ENCODE measurements at places on chromosomes 12 and 14.

DNA sequence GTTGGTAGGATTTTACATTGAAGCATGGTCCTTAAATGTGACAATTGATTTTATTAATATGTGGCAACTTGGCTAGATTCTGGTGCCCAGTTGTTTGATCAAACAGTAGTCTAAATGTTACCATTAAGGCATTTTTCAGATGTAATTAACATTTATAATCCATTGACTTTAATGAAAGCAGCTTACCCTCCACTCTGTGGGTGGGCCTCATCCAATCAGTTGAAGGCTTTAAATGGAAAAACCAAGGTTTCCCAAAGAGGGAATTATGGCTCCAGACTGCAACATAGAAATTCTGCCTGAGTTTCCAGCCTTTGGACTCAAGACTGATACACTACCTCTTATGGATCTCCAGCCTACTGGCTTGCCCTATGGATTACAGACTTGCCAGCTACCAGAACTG, 1153.2 kb downstream of the BCL11B start:
- no peak for DNase-seq

DNA sequence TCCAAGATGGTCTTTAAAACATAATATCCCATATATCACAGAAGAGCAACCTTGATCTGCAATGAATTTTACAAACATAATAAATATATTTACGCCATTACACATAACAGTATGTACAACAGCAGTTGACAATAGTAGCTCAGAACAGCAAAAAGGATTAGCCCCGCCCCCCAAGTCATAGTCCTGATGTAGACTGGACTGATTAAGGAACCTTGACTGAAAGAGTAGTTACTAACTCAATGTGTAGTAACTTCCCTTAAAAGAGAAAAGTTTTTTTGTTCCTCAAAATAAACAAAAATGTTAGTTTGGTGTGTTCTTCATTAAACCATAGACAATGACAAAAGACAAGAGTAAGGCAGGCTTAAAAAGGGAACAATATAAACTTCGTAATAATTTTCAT, 44.5 kb downstream of the GTF2A1 start:
- DNase-seq, result no peak

GRCh38 chr12:48182631-48183030, 813 bp upstream of the CCDC184 start:
- DNase-seq, result no peak

- no peak for DNase-seq
Observed at GRCh38 chr12:50197297-50197727, 30.1 kb upstream of the CERS5 start.

GRCh38 chr14:57390806-57391516, 575 bp downstream of the NAA30 start:
- DNase-seq, result no peak

DNA sequence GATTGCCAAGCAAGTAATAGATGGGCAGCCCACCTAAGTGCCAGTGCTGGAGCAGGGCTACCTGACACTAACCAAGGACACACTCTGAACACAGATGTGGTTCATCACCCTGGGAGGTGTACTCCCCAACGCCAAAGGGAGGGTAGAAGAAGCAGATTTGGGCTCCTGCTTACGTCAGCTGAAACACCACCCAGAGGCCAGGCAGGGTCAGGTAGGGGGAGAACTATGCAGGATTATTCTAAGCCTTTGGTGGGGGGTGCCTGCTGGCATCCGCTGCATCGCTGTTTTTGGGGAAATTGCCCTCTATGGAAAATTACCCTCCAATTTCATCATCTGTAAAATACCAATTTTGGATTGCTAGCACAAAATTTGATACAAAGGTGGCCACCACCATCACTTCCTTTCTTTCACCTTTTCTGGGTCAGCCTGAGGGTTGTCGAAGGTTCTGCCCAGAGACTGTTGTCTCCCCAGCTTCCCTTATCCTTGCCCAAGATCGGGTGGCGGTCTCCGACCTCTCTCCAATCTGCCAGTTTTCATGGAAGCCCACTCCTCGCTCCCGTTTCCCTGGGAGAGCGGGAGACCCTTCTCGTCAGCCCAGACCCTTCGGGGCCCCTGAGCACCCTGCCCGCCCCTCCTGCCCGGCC, 535 bp downstream of the BIN2 start:
- no peak for DNase-seq

- no peak for DNase-seq
Observed at GRCh38 chr12:66956300-66956699, 277.4 kb upstream of the GRIP1 start.

- DNase-seq, result no peak
Observed at GRCh38 chr12:111438481-111438880, 32.8 kb downstream of the SH2B3 start.

DNA sequence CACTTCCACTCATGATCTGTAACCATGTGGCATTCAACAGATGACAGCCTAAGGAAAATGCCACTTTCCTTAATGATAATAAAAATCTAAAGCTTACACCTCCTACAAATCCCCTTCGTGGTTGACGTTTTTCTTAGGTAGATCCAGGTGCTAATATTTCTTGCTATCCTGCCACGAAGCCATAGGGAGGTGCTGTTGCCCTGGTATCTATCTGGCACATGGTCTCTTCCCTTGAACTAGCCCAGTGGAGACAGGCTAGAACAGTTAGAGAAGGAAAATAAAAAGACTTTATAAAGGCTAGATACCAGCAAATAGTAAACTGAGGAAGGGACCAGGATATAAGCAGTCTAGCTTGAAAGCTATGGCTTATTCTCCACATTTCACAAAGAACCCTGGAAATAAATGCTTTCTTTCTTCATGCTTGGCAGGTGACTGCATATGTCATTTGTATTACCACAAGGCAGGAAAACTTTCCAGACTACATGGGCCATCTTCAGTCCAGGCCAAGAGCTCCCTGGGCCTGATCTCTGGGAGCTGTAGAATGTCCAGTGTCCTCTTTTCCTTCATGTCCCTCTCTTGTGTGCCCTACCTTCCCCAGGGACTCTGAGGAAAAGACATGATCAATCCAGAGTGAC, 15.3 kb downstream of the SPIC start:
- DNase-seq, result no peak

DNA sequence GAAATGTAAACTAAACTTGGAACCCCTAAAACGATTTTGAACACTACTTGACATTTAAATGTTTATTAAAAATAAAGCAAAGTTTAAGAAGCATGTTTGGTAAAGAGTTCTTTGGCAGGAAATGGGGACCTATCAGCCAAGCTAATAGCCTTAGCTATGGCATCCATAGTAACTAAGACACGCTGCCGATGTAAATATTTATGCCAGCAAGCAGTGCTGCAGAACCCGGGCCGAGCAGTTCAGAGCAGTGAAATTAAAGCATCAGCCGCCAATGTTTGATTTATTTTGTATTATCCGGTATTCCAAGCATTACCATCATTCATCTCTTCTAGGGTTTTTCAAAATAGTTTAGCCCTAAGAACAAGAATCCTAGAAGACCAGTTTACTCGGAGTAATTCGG, 61.6 kb downstream of the PPP2R5C start:
- DNase-seq, result no peak

GRCh38 chr14:36905272-36905888, 243.7 kb downstream of the PAX9 start:
- DNase-seq, result no peak

DNA sequence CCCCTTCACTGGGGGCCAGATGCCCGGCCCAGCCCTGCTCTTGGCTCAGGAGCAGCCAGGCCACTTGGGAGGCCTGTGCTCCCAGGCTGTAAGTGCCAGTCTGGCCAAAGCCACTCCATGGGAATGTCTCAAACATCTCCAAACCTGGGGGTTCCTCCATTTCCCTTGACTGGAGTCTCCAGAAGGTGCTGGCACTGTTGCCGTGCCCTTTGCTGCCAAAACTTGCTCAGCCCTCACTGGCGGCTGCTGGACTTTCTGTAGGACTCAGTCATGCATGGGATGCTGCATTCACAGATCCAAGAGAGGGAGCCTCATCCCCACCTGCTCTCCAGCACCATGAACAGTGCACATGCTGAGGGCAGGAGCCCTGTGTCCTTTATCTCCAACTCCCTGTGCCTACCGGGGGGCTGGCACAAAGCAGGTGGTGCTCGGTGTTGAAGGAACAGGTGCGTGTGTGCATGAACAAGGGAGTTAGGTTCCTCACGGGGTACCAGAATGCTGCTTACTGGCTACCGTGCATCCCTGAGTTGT, 9.6 kb upstream of the OTUB2 start:
- DNase-seq, result no peak

DNA sequence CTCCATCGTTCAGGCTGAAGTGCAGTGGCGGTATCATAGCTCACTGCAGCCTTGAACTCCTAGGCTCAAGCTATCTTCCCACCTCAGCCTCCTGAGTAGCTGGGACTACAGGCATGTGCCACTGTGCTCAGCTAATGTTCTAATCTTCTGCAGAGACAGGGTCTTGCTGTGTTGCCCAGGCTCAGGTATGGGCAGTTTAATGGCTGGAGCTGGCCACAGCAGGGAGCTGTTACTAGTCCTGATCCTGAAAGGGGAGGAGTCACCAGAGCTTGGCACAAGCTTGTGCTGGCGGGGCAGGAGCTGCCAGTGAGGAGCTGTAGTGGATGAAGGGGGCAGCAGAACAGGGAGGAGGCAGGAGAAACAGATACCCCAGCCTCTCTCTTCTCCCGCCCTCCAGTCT, 10.6 kb downstream of the TMEM120B start:
- no peak for DNase-seq

GRCh38 chr12:27151479-27151878, 69.1 kb upstream of the C12orf71 start:
- no peak for DNase-seq

- no peak for DNase-seq
Observed at GRCh38 chr14:64465191-64465822, at the start of gene AKAP5. Gene AKAP5, plus strand, starts transcription at chr14:64465499. Its CDS starts 2,896 bp downstream, at chr14:64468395.

DNA sequence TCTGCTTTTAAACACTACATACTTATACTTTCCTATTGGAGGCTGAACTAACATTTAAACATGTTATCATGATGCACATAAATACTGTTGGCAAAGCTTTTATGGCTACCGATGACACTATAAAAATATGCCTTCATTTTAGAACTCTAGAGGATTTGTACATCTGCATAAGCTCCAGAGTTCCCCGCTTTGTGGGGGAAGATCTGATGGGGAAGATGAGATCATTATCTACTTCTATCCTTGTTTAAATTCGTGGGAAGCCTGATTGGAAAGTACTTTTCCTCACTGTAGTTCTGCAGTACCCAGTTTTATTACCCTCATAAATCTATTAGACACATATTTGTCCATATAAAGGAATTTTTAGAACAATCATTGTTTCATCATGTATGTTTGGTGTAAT, 299.6 kb upstream of the ATP2B1 start:
- no peak for DNase-seq

- peak; percentile 46 for DNase-seq
Observed at GRCh38 chr12:47903927-47904712, 674 bp downstream of the VDR start.

DNA sequence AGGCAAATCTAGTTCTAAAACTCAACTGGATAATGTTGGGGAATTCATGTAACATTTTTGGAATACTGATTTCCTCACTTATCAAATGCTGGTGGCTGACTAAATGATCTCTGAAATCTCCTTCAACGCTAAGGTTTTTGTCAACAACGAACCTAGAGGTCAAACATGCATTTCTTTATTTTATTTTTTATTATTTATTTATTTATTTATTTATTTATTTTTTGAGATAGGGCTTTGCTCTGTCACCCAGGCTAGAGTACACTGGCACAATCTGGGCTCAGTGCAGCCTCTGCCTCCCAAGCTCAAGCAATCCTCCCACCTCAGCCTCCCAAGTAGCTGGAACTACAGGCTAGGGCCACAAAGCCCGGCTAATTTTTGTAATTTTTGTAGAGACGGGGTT, 64.5 kb downstream of the DUSP16 start:
- DNase-seq, result no peak

GRCh38 chr12:122747224-122748135, 5.1 kb upstream of the DENR start:
- no peak for DNase-seq

DNA sequence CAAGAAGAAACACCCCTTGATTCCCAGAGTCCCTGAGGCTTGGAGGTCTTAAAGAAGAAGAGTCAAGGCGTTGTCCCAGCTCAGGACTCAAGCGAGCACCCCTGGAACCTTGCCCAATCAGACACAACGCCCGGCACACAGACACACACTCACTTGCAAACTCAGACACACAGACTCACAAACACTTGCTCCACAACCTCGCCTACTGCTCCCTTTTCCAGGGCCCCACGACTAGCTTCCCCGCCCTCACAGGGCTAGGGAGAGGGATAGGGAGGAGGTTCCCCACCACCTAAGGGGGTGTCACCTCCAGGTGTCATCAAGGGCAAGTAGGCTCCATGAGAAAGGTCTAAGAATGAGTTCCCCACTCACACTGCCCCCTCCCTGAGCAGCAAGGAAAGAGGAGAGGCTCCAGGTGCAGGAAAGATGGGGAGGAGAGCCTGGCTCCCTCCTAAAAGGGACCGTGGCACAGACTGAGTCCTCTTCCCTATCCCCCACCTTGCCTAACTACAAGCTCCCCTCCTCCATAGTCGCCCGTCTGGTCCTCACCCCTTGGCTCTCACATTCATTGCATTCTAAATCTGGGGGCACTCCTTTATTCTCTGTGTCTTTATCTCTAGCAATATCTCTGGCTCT, 717 bp downstream of the WNT10B start:
- no peak for DNase-seq

DNA sequence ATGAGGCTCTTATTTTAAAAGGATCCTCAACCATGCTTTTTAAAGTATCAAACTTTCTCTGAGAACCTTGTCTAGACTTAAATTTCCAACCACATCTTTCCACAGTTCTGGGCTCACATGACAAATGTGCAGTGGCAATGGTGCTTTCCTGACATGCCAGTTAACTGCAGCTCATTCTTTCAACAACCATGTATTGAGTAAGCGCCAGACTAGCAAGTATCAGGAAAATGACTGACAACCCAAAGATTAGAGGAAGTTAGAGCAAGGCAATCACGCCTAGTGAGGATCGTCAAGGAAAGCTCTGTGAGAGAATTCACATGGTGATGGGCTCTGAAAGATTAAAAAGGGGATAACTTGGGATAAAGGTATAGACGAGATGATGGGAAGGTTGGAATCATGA, 35.8 kb downstream of the FLVCR2 start:
- DNase-seq, result no peak

DNA sequence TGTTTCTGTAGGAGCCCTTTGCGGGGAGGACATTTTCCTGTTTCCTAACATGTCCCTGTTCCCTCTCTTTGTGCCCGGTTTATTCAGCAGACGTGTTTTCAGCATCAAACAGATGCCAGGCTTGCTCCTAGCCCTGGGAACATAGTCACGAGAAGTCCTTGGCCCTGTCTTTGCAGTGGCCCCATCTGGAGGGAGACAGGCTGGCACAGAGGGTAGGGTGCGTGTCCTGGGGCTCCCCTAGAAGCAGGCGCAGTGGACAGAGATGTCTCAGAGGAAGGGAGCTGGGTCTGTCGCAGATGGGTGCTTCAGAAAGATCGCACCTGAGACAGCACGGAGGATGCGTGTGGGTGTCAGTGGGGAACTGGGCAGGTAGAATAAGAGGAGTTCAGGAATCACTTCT, 75.0 kb upstream of the DYNC1H1 start:
- no peak for DNase-seq
